Stimulated activated CD4-positive, alpha-beta T cell treated with anti-CD3 and anti-CD28 coated beads, Interleukin-1b, Interleukin-23, amount 100 ng/mL, for 1 hour (primary cell): ENCODE measurements at places on chromosomes 12 and 14.

DNA sequence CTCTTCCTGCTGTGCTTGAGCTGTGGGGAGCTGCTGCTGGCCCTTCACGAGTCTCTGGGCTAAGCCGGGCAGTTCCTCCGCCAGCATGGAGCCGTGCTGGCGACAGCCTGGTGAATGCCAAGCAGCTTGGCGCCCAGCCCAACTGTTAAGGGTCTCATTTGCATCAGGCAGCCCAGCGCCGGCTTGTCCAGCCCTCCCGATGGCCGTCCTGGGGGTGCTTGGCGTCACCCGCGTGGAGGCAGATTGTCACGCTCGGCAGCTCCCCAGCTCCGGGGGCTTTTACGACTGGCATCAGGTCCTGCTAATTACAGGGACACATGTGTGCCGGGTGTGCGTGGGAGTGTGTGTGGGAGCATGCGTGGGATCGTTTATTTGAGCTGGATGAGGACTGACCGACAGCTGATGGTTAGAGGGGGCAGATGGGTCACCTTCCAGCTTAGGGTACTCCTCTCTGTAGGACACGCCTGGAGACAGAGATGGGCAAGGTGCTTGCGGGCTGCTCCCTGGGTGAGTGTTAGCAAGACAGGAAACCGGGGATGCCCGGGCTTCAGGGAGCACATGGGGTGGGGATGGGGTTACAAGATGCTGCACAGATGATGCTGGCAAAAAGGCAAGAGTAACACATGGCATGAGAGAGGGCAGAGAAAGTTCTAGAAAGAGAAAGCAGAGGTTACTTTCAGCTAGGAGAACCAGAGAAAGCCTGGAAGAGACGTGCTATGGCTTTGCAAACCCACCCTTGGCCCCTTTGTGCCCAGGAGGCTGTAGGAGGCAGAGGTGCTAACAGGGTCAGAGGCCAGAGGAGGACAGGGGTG, 64.1 kb downstream of the KIF26A start:
- no peak for DNase-seq

DNA sequence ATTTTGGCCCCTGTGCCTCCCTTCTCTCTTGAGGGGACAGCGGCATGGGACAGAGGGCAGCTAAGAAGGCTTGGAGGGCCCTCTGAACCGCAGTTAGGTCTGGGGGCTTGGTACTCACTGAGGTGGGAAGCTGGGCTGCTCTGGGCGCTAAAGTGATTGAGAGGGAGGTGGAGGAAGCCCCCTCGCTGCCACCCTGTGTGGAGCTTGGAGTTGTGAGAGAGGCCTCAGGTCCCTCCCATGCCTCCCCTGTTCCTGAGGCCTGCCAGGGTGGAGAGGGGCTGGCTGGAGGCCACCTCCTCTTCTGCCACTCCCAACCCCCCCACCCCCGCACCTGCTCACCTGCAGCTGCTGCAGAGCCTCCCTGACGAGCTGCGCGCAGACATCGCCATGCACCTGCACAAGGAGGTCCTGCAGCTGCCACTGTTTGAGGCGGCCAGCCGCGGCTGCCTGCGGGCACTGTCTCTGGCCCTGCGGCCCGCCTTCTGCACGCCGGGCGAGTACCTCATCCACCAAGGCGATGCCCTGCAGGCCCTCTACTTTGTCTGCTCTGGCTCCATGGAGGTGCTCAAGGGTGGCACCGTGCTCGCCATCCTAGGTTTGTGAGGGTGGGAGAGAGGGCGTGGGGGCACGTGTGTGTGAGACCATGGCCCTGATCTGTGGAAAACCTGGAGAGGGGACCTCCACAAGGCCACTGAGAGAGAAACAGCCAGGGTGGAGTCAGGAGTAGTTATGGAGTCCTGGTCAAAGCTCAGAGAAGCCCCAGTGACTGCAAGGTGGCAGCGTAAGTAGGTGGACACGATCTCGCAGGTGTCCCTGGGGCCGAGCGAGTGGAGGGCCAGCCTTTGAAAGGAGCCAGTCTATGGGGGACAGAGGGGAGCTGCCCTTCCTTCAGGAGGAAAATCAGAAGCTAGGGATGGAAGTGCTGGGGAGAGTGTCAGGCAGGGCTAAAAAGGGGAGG, 11.2 kb downstream of the KCNH3 start:
- DNase-seq, result no peak

- DNase-seq, result no peak
These were observed 12.6 kb upstream of the SFSWAP start for GRCh38 chr12:131698286-131698685.

- DNase-seq, result no peak
These were observed 36.2 kb upstream of the FERMT2 start for GRCh38 chr14:52987042-52987441.

GRCh38 chr12:128019996-128020544, 246.9 kb upstream of the TMEM132C start:
- no peak for DNase-seq

DNA sequence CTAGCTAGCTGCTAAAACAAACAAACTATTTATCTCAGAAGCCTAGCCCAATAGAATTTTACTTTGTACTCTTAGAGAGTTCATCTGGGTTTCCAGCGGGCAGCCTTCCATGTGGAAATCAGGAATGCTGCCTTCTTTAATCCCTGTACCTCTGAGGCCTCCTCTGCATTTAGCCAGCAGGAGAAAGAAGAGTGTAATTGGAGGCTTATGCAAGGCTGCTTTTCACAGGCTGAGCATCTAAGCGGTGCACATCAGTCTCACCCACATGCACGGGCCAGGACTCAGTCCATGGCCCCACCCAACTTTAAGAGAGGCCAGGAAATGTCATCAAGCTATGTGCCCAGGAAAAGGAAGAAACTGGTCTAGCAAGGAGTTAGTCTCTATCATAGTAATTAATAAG, 14.0 kb upstream of the PTGDR start:
- DNase-seq, result no peak

DNA sequence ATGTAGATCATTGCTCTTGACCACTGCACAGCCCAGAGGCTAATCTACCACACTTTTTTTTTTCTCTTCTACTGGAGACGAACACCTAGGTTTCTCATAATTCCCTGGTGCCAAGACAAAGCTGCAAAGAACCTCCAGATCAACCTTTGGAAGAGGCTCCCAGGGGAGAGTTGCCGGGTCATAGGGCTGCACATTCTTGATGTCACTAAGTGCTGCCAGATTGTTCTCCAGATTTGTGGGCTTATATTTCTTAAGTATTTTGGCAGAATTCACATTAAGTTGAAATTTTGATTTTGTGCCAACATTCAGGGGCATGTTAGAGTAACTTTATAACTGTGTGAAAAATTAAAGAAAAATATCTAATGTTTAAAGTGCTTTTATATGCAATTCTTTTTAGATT, 13.5 kb upstream of the PDZRN4 start:
- no peak for DNase-seq

- DNase-seq, result no peak
These were observed 35.5 kb downstream of the DCAF4 start for GRCh38 chr14:72961579-72962335.

DNA sequence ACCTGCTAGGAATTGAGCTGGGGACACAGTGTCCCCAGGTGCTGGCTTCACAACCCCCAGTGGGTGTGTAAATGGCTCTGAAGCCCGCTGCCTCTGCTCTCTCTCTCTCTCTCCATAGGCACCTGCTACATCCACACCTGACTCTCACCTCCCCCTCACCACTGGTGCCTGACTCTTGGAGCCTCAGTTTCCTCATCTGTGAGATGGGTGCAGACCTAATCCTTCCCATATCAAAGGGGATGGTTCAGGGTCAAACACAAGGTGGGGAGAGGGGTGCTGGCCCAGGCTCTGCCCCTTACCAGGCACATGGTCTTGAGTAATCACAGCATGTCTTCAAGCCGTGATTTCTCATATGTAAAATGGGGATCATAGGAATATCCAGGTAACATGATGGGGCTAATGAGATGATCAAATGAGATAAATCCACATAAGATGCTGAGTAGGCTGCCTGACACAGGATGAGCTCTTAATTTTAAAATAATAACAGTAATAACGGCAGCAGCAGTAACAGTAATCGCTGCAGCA, 37.6 kb downstream of the TESC start:
- DNase-seq, result no peak

DNA sequence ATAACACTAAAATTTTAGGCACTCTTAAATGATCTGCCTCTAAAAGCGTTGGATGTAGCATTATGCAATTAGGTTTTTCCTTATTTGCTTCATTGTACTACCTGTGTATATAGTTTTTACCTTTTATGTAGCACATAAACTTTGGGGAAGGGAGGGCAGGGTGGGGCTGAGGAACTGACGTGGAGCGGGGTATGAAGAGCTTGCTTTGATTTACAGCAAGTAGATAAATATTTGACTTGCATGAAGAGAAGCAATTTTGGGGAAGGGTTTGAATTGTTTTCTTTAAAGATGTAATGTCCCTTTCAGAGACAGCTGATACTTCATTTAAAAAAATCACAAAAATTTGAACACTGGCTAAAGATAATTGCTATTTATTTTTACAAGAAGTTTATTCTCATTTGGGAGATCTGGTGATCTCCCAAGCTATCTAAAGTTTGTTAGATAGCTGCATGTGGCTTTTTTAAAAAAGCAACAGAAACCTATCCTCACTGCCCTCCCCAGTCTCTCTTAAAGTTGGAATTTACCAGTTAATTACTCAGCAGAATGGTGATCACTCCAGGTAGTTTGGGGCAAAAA, 4.1 kb downstream of the CDKN1B start:
- DNase-seq, result no peak

GRCh38 chr12:124779161-124780141, 84.2 kb downstream of the SCARB1 start:
- DNase-seq, result no peak

DNA sequence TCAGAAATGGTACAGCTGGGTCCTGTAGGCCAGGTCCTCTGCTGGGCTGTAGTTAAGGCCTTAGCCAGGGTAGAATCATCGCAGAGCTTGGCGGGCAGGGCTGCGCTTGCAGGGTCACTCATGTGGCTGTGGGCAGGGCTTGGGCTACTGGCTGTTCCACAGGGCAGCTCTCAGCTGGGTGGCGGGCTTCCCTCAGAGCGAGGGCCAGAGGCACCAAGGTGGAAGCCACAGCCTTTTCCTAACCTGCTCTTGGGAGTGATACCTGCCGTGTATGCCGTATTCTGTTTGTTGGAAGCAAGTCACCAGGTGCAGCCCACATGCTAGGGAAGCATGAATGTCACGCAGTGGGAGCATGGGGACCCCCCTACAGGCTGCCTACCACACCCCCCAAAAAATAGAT, 69.8 kb upstream of the RIN3 start:
- DNase-seq, result no peak

- no peak for DNase-seq
These were observed 91.1 kb upstream of the FUT8 start for GRCh38 chr14:65321370-65321875.

DNA sequence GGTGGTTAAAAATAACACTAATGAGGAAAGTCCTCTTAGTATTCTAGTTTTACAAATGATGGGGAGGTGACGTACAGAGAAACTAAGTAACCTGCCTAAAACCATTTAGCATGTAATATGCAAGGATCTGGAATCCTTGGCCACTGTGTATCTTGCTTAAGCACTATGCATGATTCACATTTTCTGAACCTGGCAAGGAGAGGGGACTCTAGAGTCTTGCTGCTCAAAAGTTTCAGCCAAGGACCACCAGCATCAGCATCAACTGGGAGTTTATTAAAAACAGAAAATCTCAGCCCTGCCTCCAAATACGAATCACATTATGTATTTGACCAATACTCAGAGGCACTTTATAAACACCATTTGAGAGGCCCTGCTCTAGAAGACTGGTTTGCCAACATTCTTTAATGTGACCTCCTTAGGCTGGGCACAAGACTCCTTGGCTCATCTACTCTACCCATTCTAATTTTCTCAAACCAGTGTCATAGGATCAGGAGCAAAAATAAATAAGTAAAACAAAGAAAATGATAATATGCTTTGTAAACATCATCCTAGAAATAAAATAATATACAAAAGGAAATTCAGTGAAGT, 52.9 kb downstream of the ABCC9 start:
- no peak for DNase-seq

GRCh38 chr14:51595881-51596455, 55.7 kb upstream of the FRMD6 start:
- DNase-seq, result no peak

DNA sequence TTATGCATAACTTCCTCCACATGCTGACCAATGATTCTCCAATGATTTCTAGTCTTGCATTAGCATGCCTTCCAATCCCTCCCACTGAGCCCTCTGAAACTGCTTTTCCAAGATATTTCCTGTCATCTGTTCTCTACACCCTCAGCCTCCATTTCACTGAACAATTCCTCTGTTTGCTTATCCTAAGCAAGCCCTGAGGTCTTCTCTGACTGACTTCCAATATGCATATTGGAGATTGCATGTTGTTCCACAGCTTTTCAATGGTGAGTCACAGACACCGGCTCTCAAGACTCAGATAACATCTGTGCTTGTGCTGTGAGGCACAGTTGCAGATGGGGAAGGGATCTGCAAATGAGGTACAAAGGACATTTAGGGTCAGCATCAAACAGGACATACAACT, 141.0 kb downstream of the SLC16A7 start:
- DNase-seq, result no peak

DNA sequence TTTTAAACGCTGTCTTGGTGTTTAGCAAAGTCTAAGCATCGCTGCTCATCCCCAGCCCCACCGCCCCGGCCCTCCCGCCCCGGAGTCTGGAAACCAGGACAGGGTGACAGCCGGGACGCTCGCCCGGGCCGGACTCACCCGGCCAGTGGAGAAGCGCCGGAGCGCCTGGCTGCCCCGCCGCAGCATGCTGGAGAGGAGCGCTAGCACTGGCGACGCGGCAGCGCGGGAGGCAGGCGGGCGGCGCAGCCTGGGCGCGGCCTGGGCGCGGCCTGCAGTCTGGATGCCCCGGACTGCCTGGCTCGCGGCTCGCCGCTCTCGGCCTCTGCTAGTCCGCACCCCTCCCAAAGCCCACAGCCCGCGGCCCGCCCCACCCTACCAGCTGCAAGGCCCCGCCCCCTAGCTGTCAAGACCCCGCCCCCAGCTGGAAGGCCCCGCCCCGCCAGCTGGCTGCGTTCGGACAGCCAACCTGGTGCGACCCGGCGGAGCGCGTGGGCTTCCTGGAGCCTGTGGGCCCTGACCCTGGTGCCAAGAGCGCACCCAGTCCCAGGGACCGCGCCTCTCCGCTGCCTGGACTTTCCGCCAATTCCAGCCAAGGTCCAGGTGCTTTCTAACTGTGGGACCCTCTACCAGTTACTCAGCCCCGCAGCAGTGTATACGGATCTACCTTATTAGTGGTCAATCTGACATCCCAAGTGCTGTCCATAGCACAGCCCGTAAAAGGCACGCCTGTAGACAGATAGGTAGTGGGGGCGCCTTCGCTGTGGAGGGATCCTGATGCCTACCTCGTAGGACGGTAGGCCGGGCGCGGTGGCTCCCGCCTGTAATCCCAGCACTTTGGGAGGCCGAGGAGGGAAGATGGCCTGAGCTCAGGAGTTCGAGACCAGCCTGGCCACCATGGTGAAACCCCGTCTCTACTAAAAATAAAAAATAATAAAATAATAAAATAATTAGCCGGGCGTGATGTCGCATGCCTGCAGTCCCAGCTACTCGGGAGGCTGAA, at the start of gene ALDH1L2:
Gene ALDH1L2 (minus strand): TSS at position 208 of the 1,000 bp plus-strand sequence. CDS start 22 bp downstream, at position 186.
- DNase-seq, result peak; percentile 32

- no peak for DNase-seq
These were observed 735 bp downstream of the ASPG start for GRCh38 chr14:104086210-104086660.

DNA sequence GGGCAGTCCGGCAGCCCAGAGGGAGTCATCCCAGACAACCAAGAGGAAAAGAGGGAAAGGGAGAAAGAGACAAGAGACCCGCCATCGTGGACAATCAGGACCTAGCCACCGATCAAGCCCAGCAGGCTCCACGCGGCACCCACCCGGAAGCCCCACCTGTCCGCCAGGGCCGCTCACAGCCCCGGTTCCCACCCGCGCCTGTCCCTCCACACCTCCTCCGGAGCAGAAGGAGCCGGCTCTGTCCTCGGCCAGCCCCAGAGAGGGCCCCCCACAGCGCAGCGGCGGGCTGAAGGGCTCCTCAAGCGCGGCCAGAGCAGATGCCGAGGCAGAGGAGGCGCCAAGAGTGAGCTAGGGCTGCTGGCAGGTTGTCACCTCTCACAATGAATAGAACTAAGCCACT, 784.7 kb upstream of the FBXO33 start:
- DNase-seq, result no peak
